Thyroid gland (tissue), 4 donors: ENCODE measurements at places on chromosomes 4 and X. TPM values are rescaled to one million over a fixed set of nuclear protein-coding genes. Genes with fewer than 3 reads are reported as not detected.

- DNase-seq, result no peak
Measured at GRCh38 chr4:23878246-23878891, 11.5 kb downstream of the PPARGC1A start.

DNA sequence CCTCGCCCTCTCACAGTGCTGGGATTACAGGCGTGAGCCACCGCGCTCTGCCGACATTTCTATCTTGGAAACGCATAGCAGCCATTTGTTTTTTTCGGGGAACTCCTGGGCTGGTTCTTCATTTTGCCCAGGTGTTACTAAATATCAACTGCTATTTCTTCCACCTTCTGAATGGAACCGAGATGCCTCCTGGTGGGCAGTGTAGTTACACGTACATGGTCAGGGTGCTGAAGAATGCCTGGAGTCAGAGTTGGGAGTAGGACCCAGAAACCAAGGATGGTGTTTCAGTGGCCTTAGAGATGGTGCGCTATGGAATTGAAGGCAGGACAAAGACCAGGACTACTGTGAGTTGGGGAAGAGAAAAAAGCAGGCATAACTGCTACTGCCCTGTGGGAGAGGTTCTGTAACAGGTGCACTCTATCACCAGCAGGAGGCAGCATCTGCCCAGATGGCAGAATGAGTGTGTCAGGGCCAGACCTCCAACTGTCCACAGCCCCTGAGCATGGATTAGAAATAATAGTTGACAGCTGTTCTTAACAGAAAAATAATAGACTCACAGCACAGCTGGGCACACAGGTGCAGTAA, 81.7 kb downstream of the ZC4H2 start:
- peak; percentile 12 for DNase-seq

DNA sequence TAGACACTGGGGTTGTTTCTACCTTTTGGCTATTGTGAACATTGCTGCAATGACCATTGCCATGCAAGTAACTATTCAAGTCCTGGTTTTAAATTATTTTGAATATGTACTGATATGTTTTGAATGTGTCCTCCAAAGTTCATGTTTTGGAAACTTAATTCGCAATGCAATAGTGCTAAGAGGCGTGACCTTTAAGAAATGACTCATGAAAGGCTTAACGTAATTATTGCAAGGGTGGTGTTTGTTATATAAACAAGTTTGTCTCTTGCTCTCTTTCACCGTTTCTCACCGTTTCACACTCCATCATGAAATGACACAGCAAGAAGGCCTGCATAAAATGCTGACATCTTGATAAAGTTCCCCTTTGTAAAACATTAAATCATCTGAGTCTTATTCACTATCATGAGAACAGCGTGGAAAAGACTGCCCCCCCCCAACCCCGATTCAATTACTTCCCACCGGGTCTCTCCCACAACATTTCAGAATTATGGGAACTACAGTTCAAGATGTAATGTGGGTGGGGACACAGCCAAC, 506.9 kb upstream of the FAM47C start:
- no peak for DNase-seq

- no peak for DNase-seq
Measured at GRCh38 chrX:11137543-11138139, 26.5 kb downstream of the HCCS start.

GRCh38 chrX:40094900-40095582, 2.7 kb downstream of the BCOR start:
- DNase-seq, result no peak

DNA sequence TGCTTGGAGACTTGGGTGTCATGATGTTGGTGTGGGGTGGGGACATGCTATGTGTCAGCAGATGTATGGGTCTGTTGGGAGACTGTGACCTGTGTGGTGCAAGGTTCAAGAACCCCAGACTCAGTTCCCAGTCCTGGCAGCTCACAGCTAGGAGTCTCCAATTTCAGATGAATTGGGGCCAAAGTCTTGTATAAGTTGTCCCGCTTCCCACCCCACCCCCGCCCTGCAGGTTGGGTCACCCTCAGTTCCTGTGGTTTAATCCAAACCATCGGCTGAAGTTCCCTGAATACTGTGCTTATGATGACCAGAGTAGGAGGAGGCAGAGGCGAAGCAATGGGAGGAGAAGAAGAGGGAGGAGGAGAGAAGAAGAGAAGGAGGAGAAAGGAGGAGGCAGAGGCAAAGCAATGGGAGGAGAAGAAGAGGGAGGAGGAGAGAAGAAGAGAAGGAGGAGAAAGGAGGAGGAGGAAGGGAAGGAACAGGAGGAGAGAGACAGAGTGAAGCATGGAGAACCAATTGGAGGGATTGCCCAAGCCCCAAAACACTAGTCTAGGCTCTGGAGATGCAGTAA, 112.6 kb downstream of the EFNB1 start:
- no peak for DNase-seq

GRCh38 chr4:2084316-2084715, 25.2 kb downstream of the NAT8L start:
- DNase-seq, result no peak

DNA sequence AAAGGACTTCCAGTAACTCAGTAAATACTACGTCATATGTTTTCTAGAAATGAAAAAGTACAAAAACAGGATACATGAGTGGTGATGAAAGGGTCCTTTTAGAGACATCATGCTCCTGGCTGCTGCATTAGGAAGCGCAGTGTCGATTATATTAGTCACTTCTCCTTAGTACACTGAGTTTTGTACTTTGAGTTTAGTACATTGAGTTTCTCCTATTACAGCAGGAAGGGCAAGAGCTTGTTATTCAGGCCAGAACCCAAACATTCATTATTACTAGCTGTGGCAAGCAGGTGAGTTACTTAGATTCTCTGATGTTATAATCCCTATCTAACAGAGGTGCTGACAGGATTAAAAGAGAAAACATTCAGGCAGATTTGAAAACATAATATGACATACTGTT, 21.3 kb downstream of the RPGR start:
- DNase-seq, result no peak

DNA sequence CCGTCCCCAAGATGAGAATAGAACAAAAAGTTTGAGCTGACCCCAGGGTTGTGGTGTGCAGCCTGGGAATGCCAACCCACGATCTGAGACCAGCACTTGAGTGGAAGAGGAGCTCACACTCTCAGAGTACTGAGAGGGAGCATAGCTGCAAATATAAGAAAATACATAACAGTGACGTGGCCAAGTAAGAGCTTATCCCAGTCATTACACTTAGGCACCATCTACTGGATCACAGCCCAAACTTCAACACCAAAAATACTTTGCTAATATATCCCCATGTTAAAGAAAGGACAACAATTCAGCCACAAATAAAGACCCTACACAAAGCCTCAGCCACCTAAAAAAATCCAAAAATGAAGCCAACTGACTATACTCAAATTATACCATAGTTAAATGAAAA, 33.3 kb upstream of the CXCL6 start:
- DNase-seq, result no peak

GRCh38 chr4:123449362-123449761, 52.8 kb downstream of the SPRY1 start:
- DNase-seq, result no peak

- no peak for DNase-seq
Measured at GRCh38 chrX:72330131-72330530, 24.4 kb upstream of the CITED1 start.

DNA sequence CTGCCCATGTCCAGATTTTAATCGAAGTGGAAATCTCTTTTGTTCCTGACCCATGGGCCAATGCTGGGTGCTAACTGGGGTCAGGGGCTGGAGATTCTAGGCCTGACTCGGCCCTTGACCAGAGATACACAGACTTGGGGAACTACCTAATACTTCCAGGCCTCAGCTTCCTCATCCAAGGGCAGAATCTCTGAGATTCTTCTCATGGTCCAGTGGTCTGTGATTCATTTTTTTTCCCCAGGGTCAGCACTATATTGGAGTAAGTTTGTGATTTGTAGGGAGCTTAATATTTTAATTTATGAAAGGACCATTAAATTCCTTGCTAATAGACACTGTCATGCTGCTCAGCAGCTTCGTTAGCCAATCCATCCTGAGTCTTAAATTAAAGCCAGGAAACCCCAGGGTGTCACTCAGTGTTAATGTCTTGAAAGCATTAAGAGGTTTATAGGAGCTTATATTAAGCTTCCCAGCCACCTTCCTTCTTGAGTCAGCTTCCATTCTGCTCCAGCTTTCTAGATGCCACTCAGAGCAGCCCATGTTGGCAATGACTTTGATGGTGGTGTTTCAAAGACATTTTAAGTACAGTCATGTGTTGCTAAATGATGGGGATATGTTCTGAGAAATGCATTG, 27.0 kb upstream of the PROM1 start:
- DNase-seq, result no peak

DNA sequence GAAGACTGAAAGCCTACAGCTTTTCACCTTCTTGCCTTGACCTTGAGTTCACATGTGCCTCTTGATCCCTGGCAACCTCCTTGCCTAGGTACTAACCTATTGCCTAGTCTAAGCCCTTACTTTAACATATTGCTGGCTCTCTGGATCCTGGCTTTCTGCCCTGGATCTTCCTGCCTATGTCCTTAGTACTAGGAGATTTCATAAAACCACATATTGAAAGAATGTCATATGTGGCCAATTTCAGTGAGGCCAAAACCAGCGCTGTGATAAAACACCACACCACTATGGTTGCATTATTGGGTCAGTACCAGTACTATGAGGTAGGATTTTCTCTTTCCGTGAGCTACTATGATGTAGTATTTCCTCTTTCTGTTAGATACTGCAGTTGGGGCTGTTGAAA, 80.4 kb downstream of the CT47B1 start:
- DNase-seq, result no peak

- no peak for DNase-seq
Measured at GRCh38 chr4:138761638-138762220, 253.9 kb upstream of the NOCT start.

GRCh38 chrX:143429131-143429530, 88.1 kb downstream of the SPANXN3 start:
- no peak for DNase-seq

DNA sequence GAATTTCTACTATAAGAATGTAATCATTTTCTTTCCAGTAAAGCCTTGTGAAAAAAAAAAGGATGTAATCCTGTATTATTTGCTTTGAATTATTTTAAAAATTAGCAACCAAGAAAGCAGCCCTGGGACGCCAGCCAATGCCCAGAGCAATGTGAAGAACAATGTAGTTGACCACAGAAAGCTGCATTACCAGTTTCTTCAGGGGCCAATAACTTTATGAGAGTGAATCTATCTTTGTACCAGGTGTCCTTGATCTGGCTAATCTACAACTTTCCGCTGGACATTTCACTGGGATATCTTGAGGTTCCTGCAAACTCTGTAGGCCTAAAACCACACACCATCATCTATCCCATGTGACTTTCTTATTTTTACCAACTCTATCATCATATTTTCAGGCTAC, 7.6 kb upstream of the KLHL2 start:
- DNase-seq, result peak; percentile 74

GRCh38 chr4:7514281-7514680, 79.6 kb upstream of the PSAPL1 start:
- DNase-seq, result no peak

DNA sequence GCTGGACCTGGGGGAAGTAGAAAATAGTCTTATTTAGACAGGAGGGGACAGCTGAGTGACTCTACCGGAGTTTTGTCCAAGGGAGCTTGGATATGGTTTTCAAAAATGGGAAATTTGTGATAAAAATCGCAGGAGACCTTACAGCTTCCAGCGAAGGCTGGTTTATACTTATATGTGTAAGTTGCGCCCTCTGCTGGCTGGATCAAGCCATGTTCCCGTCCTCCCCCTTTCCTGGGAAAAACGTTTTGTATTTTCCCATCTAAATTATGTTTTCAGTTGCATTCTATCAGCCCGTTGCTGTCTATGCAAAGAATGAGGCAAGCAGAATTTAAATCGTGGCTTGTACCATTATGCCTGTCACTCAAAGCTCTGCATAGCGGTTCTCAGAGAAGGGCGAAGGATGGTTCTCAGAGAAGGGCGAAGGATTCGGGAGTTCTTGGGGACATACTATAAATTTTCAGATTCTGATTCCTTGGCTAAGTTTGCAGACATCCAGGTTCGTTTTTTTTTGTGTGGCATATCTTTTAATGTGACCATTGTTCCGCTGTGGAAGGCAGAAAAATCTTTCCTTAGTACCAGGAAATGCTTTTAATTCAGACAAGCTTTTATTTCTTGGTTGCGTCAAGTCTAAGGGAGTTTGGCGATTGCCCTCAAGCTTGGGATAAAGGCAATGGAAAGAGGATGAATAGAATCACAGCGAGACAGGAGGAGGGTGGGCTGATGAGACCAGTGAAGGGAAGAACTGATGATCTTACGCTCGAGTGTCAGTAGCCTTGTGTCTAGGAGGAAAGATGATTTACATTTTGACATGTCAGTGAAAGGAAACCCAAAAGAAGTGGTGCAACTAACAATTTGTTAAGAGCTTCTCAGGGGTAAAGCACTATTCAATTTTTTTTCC, 128.5 kb upstream of the ARX start:
- peak; percentile 67 for DNase-seq

GRCh38 chr4:82900066-82900410, 497 bp upstream of the THAP9 start:
- no peak for DNase-seq

DNA sequence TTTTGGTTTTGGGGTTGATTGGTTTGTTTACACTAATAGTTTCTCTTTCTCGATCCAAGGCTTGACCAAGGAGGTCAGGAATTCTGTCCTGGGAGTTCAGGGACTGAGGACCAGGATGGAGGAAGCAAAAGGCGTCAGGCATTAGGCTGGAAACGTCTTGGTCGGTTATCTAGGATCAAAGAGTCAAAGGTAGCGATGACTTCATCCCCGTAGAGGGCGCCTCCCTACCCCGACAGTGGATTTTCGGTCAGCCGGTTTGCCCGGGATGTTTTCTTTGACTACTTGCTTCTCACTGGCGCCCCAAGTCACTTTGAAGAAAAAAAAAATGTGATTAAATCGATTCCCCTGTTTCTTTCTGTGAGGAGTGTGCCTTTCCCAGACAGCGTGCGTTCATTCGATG, 980 bp upstream of the FHDC1 start:
- DNase-seq, result peak; percentile 63

- DNase-seq, result no peak
Measured at GRCh38 chr4:33914386-33914785, 2329.9 kb downstream of the ARAP2 start.

DNA sequence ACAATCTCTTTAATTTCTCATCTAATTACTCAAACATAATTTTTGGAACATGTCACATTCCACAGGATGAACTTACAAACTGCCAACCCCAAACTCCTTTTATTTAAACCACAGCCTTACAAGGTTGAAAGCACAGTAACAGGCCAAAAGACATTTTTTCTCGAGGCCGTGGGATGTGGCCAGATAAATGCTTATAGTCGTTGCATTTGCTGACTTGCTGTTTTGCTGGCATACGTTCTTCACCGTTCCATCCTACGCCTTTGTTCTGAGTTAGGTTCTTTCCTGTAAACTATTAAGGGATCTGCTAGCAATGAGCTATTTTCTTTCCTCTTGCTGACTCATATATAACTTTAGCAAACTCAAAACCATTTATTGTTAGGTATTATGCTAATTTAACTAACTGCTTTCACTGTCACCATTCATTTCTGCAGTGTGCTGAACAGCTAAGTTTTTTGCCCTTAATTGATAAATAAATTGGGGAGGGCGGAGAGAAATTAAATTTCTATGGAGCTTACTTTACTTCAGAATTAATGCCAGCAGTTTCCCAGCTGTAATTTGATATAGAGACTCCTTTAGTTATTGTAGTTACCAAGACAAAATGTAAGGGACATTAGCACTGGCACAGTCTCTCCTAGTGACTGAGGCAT, 135.1 kb upstream of the PACRGL start:
- no peak for DNase-seq

CCSER1 gene
- total RNA-seq, result 52.3 TPM

IRS4 gene
- 9.0 TPM for total RNA-seq

DHX15 gene
- 158 TPM for total RNA-seq

KCNE5 gene
- total RNA-seq, result not detected

SMIM10L2A gene
- 6.7 TPM for total RNA-seq

VCX gene
- total RNA-seq, result not detected

CXCR3 gene
- 0.42 TPM for total RNA-seq

FGF5 gene
- not detected for total RNA-seq

RHOXF1 gene
- total RNA-seq, result not detected
